ENCODE measurements at places on chromosomes 7 and 10. TPM values are rescaled to one million over a fixed set of nuclear protein-coding genes. Genes with fewer than 3 reads are reported as not detected.
A peak's percentile ranks its signal among the peaks of the same experiment; 100 is the strongest.

EEPD1 gene
- total RNA-seq: 8.1 TPM

- H3K27ac ChIP-seq: no peak overlapping the region
- H3K4me1 ChIP-seq: 0 out of 2 replicates have a peak, but pooled peaks cover 2% of the 10 kb centered on the region
- DNase-seq: no peak
Measured at GRCh38 chr10:43421519-43421918, 12.5 kb upstream of the HNRNPF start.

DNA sequence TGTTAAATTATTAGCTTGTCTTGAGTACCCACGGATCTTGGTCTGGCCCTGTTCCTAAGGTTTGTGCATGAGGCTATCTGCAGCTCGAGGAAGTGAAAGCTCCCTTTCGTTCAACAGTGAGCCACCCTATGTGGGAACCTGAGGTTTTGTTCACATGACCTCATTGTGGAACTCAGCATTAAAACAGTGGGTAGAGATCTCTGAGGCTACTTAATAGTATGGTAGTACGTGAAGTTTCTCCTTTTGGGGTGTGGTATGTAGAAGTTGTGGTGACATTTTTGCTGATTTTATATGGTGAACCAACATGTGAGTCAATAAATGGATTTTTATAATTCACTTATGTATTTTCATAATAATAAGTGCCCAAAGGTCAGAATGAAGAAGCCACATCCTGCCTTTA lies 252.7 kb upstream of the FERD3L start:
- H3K27ac ChIP-seq: no peak overlapping the region
- peaks cover 1% of the 10 kb centered on the region for H3K4me1 ChIP-seq

GPR141 gene
- not detected for total RNA-seq

DNA sequence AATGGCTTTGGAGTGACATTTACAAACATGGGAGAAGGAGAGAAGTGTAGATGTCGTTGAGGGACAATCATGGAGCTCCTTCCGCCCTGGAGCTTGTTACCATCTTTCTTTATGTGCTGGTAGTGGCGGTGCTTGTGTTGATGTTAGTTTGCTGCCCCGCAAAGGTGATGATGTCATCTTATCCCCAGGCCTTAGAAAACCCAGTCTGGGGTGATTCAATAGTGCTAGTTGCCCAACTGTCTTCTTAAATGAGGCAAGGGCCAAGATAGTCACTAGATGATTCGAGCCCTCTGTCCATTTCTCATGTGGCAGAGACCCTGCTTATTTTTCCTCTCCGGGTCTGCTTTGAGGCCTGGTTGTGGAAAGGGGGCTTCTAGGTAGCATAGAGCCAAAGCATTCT lies 277.4 kb downstream of the CCSER2 start:
- no peaks in the 10 kb centered on the region for H3K27me3 ChIP-seq
- no peaks in the 10 kb centered on the region for H3K36me3 ChIP-seq
- no peak overlapping the region for H3K27ac ChIP-seq
- H3K4me3 ChIP-seq: no peak overlapping the region
- DNase-seq: no peak
- H3K4me1 ChIP-seq: no peaks in the 10 kb centered on the region

GRCh38 chr10:113183573-113183972 lies 233.5 kb downstream of the TCF7L2 start:
- no peak overlapping the region for H3K27ac ChIP-seq
- H3K27me3 ChIP-seq: peaks cover 7% of the 10 kb centered on the region
- no peaks in the 10 kb centered on the region for H3K36me3 ChIP-seq
- no peaks in the 10 kb centered on the region for H3K4me1 ChIP-seq

GRCh38 chr10:68816796-68817412 lies 10.4 kb upstream of the STOX1 start:
- no peaks in the 10 kb centered on the region for H3K36me3 ChIP-seq
- H3K4me1 ChIP-seq: no peaks in the 10 kb centered on the region
- H3K4me3 ChIP-seq: no peak overlapping the region
- H3K27ac ChIP-seq: no peak overlapping the region
- peaks cover 3% of the 10 kb centered on the region for H3K27me3 ChIP-seq
- DNase-seq: no peak

GRCh38 chr7:142614116-142614515 lies 135.2 kb upstream of the PRSS1 start:
- peak; percentile 62 for DNase-seq
- no peak overlapping the region for H3K4me3 ChIP-seq
- H3K27ac ChIP-seq: no peak overlapping the region
- no peaks in the 10 kb centered on the region for H3K27me3 ChIP-seq

- H3K4me3 ChIP-seq: no peak overlapping the region
- H3K36me3 ChIP-seq: no peaks in the 10 kb centered on the region
- DNase-seq: peak; percentile 85
- peaks cover 8% of the 10 kb centered on the region for H3K4me1 ChIP-seq
- H3K27ac ChIP-seq: no peak overlapping the region
Measured at GRCh38 chr10:35387768-35388167, 51.5 kb downstream of the CCNY start.

DNA sequence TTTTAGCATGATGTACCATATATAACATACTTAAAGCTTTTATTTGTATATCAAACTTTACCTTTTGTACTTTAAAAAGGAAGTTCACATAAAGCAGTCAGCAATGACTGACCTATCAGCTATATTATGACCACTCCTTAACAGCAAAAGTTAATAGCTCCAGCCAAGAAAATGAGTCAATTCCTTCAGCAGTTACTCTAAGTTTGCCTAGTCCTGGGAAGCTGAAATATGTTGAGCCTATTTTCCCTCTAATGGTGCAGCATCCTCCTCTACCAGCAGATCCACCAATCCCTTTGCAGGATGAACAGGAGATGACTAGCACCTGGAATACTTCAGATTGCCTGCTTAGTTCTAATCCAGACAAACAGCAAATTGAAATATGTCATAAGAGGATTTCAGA lies 64.2 kb downstream of the CUL2 start:
- DNase-seq: peak; percentile 78
- H3K4me1 ChIP-seq: no peaks in the 10 kb centered on the region
- H3K27ac ChIP-seq: no peak overlapping the region
- H3K27me3 ChIP-seq: no peaks in the 10 kb centered on the region
- no peak overlapping the region for H3K4me3 ChIP-seq

TEX36 gene
- not detected for total RNA-seq

FXYD4 gene
- not detected for total RNA-seq

ZNF239 gene
- 12.7 TPM for total RNA-seq

DNA sequence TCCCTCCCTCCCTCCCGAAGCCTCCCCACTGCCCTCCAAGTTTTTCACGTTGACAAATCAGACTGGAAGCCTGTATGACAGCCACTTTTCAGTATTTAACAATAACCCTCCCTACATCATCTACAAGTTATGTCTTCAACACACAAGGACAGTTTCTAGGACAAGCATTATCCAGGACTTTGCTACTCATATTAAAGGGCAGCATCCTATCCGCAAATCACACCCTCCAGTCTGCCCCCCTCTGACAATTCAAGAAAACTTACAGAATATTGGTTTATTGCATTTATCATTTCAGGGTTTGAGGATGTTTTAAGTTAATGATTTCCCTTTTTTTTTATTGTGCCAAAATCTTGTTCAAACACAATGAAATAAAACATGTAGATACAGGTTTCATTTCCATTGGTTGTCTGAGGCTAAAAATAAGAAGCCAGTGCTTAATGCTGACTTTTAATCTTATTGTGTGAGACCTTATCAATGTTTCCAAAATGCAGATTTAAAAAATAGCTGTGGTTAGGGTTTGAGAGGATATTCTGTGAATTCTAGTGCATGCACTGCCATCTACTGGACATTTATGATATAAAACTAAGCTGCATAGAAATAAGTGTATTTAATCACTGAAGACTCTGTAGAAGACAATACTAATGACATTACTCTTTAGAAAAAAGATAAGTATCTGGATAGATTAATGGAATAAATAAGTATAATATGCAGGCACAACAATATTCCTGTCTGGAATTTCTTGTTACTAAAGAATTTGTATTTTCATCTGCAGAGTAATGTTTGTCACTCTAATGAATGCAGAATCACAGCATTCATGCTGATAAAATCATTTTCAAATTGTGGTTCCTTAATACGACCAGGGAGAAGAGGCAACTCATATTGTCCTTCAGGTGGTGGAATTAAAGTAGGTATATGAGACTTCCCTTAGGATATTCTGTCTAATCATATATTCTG lies 64.1 kb downstream of the CAV1 start:
- no peaks in the 10 kb centered on the region for H3K27me3 ChIP-seq
- peak; percentile 81 for DNase-seq
- H3K36me3 ChIP-seq: no peaks in the 10 kb centered on the region
- H3K27ac ChIP-seq: peak overlapping the region; percentile 80
- peaks cover 9% of the 10 kb centered on the region for H3K4me1 ChIP-seq

DNA sequence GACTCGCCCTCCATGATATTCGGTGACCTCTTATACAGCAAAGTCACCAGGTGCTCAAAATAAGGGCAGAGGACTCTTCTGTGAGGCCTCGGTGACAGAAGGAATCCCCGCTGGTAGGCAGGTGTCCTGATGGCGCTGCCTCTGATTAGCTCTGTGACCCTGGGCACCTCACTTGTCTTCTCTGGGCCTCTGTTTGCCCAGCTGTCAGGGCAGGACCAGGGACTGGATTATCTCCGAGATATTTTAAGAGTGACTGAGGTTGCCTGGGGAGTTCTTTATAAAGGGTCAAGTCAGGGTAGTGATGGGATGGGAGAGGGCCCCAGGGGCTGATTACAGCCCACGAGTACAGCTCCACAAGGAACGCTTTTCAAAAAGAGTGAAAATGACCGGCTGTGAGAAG lies 70.9 kb upstream of the SAMD8 start:
- DNase-seq: no peak
- H3K36me3 ChIP-seq: no peaks in the 10 kb centered on the region
- H3K27ac ChIP-seq: no peak overlapping the region
- H3K4me3 ChIP-seq: no peak overlapping the region
- H3K27me3 ChIP-seq: no peaks in the 10 kb centered on the region

GRCh38 chr7:44244282-44244681 lies 43.5 kb downstream of the YKT6 start:
- no peaks in the 10 kb centered on the region for H3K36me3 ChIP-seq
- no peak overlapping the region for H3K4me3 ChIP-seq
- no peaks in the 10 kb centered on the region for H3K4me1 ChIP-seq
- DNase-seq: no peak
- H3K27me3 ChIP-seq: peaks cover 4% of the 10 kb centered on the region

GRCh38 chr10:97334370-97335175 lies at the start of gene FRAT2:
FRAT2 (minus strand) TSS chr10:97334729; CDS start chr10:97334572, 157 bp downstream.
- H3K4me1 ChIP-seq: peaks cover 11% of the 10 kb centered on the region
- no peaks in the 10 kb centered on the region for H3K36me3 ChIP-seq
- peak within 1 kb of the TSS; percentile 72 for H3K4me3 ChIP-seq
- peak; percentile 91 for DNase-seq

- H3K36me3 ChIP-seq: no peaks in the 10 kb centered on the region
- H3K4me1 ChIP-seq: no peaks in the 10 kb centered on the region
- no peaks in the 10 kb centered on the region for H3K27me3 ChIP-seq
- H3K4me3 ChIP-seq: no peak overlapping the region
- no peak for DNase-seq
Measured at GRCh38 chr7:87635921-87636320, 7.7 kb downstream of the RUNDC3B start.

- no peak overlapping the region for H3K27ac ChIP-seq
- H3K36me3 ChIP-seq: no peaks in the 10 kb centered on the region
- peaks cover 27% of the 10 kb centered on the region for H3K27me3 ChIP-seq
- DNase-seq: no peak
Measured at GRCh38 chr10:47230482-47230881, 69.5 kb upstream of the GDF10 start.

CFAP43 gene
- total RNA-seq: not detected

- no peaks in the 10 kb centered on the region for H3K36me3 ChIP-seq
- H3K4me3 ChIP-seq: no peak overlapping the region
- no peak for DNase-seq
- no peaks in the 10 kb centered on the region for H3K4me1 ChIP-seq
- no peak overlapping the region for H3K27ac ChIP-seq
Measured at GRCh38 chr7:142866361-142867096, 11.7 kb downstream of the EPHB6 start.

- H3K4me3 ChIP-seq: no peak overlapping the region
- no peaks in the 10 kb centered on the region for H3K27me3 ChIP-seq
- H3K4me1 ChIP-seq: no peaks in the 10 kb centered on the region
Measured at GRCh38 chr7:39594988-39595620, 28.3 kb upstream of the RALA start.

- H3K27ac ChIP-seq: peak overlapping the region; percentile 51
- peaks cover 1% of the 10 kb centered on the region for H3K27me3 ChIP-seq
- DNase-seq: peak; percentile 93
- H3K36me3 ChIP-seq: no peaks in the 10 kb centered on the region
Measured at GRCh38 chr7:2517026-2517425, 2.5 kb upstream of the LFNG start.

ELOVL3 gene
- total RNA-seq: 0.28 TPM

GRCh38 chr10:100504096-100504495 lies 15.6 kb downstream of the SEC31B start:
- peaks cover 1% of the 10 kb centered on the region for H3K4me1 ChIP-seq
- peak; percentile 26 for DNase-seq
- no peak overlapping the region for H3K27ac ChIP-seq
- H3K27me3 ChIP-seq: no peaks in the 10 kb centered on the region
- no peak overlapping the region for H3K4me3 ChIP-seq

DNA sequence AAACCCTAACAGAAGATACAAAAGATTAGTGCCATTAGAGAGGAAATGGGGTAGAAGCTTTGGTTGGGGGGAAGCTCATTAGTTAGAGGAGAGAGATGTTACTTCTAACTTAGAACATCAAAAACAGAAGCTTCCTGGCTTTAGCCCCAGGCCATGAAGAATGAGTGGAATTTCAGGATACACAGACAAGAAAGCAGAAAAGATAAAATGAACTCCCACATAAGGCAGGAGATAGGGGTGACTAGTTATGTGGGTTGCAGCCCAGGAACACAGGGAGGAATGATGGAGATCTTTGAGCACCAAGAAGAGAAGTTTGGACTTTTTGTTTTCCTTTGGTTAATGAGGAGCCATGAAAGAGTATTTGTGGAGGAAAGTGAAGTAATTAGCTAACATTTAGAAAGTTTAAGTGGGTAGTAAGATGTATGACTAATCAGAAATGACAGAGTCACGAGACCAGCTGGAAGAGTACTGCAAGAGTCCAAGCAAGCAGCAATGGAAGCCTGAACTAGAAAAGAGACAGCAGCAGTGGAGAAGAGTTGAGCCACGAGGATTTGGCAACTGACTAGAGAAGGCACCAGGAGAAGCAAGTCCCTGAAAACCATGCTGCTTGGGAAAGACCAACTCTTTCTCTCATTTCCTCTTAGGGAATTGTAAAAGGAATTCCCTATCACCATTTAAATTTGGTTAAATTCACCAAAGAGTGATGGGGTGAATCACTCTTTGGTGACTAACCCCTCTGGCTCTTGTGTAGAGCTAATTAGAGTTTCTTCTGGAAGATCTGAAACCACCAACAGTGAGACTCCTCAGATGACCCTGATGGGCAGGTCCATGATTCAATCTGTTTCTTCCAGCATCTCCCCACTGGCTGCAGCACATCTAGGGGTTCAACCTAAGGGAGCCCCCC lies 131.9 kb downstream of the KCNMA1 start:
- peaks cover 36% of the 10 kb centered on the region for H3K4me1 ChIP-seq
- no peaks in the 10 kb centered on the region for H3K36me3 ChIP-seq
- peak overlapping the region; percentile 96 for H3K27ac ChIP-seq
- peak; percentile 91 for DNase-seq
- no peak overlapping the region for H3K4me3 ChIP-seq

MCM10 gene
- total RNA-seq: 11.8 TPM

GRCh38 chr7:150686030-150686631 lies 625 bp downstream of the GIMAP2 start:
- no peaks in the 10 kb centered on the region for H3K27me3 ChIP-seq
- H3K27ac ChIP-seq: no peak overlapping the region
- no peak for DNase-seq

- no peak for DNase-seq
- H3K4me1 ChIP-seq: no peaks in the 10 kb centered on the region
- H3K4me3 ChIP-seq: no peak overlapping the region
- no peaks in the 10 kb centered on the region for H3K36me3 ChIP-seq
- H3K27me3 ChIP-seq: no peaks in the 10 kb centered on the region
Measured at GRCh38 chr7:69364813-69365643, 233.2 kb upstream of the AUTS2 start.

GRCh38 chr10:15879663-15880062 lies 19.4 kb upstream of the MINDY3 start:
- H3K27ac ChIP-seq: no peak overlapping the region
- no peaks in the 10 kb centered on the region for H3K36me3 ChIP-seq
